ENCODE measurements at places on chromosomes 6 and 20.

- DNase-seq = peak; percentile 70
Observed at GRCh38 chr6:34027445-34027936, 118.4 kb downstream of the GRM4 start.

DNA sequence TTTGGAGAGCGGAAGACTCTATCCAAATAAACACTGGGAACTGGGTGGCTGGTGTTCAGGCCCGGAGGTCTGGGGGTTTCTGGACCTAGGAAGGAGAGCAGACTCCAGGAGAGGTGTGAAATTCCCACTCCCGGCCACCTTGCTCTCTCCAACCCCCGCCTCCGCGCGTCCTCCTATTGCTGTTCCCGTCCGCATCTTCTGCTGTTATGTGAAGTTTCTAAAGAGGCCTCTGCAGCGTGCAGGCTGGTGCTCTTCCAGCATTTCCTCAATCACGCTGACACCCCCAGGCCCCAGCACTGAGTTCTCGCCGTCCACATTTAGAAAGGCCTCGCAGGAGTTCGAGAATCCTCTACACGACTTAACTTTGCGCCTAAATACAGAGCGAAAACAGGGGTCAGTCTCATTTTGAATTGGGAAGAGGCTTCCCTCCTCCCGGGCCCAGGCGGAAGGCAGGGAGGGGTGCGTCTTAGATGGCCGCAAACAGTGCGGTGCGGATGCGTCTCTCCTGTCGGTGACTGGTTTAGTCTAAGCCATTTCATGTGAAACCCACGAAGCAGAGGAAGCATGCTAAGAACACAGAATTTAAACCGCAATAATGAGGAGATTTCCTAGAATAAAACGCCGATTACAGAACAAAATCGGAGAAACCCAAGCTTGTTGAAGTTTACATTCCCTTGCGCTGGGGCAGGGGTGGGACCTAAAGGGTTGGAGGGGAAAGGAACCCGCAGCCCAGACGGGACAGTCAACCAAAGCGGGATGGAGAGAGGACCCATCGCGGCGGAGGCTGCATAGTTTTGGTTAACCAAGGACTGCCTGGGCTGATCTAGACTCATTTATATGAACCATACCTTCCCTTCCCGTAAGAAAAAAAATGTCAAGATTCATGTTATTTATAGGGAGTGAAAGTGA is 4.0 kb upstream of the FOXF2 start:
- no peak for DNase-seq

DNA sequence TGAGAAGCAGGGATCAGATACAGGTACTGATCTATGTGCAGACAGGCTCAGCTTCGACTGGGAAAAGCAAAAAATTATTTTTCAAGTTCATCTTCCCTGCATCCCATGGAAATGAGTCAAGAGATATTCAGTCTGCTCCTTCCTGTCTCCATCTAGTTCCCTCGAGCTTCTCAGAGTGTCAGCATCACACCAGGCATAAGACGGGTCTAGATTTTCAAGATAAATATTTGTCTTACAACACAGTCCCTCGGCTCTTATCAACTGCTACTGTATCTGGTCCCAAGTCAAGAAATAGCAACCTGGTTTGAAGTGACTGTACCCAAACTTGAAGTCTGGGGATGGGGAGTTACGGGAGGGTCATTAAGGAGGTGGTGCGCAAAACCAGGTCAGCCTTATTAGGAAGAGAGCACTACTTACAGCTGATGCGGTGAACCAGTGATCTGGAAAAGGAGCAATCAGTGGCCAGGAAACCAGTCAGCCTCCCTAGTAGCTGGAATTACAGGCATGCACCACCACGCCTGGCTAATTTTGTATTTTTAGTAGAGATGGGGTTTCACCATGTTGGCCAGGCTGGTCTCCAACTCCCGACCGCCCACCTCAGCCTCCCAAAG is 29.7 kb downstream of the ZMYND8 start:
- peak; percentile 52 for DNase-seq

- DNase-seq = no peak
Observed at GRCh38 chr6:161503570-161503969, 229.7 kb upstream of the AGPAT4 start.

GRCh38 chr6:168001029-168001332 is 3.5 kb downstream of the KIF25 start:
- no peak for DNase-seq

GRCh38 chr6:169806701-169807100 is 55.3 kb downstream of the ERMARD start:
- no peak for DNase-seq

DNA sequence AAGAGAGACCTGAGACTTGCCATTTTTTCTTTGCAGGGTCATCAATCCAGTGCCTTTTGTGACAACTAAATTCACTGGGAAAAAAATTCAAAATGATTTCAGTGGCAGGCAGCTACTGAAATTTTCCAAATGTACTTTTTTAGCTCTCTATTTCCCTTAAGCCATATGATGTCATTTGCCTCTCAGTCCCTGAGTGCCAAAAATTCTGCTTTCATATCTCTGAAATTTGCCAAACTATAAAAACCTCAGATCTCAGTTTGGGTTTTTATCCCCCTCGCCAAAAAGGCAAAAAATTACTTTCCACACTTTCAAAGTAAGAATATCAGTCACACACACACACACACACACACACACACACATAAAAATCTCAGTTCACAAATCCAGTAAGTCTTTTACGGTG is 651.3 kb upstream of the ARID1B start:
- no peak for DNase-seq

- peak; percentile 32 for DNase-seq
Observed at GRCh38 chr20:15643713-15644112, 929.5 kb downstream of the KIF16B start.

GRCh38 chr20:57581202-57582028 is 20.5 kb downstream of the PCK1 start:
- no peak for DNase-seq

DNA sequence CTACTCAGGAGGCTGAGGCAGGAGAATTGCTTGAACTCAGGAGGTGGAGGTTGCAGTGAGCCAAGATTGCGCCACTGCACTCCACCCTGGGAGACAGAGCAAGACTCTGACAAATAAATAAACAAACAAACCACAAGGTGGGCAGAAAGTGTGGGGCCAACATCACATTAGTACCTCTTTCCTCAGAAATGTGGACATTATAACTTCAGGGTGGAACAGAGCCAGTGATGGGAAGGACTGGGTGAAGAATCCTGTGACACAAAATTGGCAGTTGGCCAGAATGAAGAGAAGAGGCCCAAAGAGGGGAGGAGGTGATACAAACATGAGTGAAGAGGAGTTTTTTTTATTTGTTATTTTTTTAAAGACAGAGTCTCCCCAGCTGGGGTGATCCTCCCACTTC is 50.6 kb downstream of the NUP153 start:
- DNase-seq = peak; percentile 15

- peak; percentile 37 for DNase-seq
Observed at GRCh38 chr6:27672113-27672799, 199.4 kb upstream of the ZNF184 start.

DNA sequence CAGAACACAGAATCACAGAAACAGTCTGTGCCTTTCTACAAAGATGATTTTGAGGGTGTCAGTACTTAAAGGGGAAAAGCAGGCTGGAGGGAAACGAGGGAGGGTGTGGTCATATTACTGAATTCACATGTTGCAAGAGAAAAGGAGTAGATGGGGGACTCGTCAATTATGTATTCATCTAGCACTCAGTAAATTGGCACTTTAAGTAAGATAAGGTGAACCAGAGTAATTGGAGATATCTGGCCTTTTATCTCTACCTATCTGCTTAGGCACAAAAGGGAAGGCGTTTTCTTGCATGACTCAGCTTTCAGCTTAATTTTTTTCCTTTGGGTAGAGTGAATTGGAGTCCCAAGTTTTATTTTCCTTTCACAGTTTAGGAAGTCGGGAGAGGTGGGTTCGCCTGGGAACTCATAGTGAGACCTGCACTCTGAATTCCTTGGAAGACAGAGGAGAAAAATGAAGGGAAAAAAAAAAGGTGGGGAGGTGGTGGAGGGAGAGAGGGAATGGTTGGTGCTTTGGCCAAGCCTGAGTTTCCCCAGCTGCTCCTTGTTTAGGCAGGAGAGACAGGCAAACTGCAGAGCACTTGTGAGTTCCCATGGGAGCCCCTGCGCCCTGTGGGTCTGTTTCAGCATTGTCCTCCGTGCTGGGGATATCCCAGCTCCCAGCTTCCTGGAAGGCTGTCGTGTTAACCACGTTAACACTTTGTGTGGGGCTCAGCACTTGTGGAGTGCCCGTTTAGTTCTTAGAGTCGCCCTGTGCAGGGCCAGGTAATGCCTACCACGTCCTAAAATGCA is 19.7 kb upstream of the GTSF1L start:
- no peak for DNase-seq

- peak; percentile 43 for DNase-seq
Observed at GRCh38 chr6:150652848-150653613, 53.3 kb downstream of the PLEKHG1 start.

DNA sequence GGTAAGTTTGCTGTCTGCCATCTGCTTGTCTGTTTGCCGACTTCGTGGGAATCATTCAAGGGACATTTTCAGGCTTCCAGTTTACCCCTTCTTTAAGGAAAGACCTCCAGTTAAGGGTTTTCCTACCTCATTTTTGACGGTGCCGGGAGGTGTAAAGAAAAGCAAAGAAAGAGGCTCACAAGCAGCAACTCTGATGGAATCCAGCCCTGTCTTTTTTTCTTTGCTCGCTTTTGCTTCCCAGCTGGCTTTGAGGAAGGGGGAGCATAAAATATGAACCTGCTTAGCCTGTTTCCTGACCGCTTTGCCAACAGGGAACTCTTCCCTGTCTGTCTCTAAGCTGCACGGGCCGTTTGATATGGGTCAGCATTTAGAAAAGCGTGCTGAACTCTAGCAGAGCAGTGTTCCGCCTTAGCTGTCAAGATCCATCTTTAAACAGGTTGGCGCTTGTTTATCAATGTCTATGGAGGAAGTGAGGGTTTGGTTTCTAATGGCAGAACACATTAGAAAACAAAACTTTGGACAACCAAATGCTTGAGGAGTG is 13.8 kb downstream of the SYTL3 start:
- no peak for DNase-seq

GRCh38 chr6:106614166-106614565 is 15.1 kb downstream of the RTN4IP1 start:
- no peak for DNase-seq

DNA sequence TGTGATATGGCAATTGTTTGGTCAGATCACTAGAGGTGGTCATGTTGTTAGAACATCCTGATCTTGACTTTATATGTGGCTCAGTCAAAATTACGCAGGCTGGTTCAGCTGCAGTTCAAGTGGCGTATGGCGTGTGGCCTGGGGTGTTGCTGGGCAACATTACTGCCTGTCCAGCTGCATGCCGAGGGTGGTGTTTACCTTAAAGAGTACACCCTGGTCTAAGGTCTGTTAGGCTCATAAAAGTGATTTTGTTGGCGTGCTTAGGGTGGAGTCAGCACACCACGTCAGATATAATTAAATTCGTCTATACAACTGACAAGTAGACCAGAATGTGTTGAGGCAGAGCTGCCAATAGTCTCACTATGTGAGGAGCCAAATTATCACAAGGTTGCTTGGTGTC is 55.6 kb upstream of the NEDD9 start:
- no peak for DNase-seq

- no peak for DNase-seq
Observed at GRCh38 chr20:61521687-61522420, 269.8 kb downstream of the CDH4 start.

- peak; percentile 71 for DNase-seq
Observed at GRCh38 chr6:139605350-139605749, 230.9 kb upstream of the CITED2 start.

GRCh38 chr6:132816660-132817059 is 2.3 kb downstream of the RPS12 start:
- peak; percentile 12 for DNase-seq

GRCh38 chr6:107398001-107398400 is 61.4 kb downstream of the PDSS2 start:
- no peak for DNase-seq

DNA sequence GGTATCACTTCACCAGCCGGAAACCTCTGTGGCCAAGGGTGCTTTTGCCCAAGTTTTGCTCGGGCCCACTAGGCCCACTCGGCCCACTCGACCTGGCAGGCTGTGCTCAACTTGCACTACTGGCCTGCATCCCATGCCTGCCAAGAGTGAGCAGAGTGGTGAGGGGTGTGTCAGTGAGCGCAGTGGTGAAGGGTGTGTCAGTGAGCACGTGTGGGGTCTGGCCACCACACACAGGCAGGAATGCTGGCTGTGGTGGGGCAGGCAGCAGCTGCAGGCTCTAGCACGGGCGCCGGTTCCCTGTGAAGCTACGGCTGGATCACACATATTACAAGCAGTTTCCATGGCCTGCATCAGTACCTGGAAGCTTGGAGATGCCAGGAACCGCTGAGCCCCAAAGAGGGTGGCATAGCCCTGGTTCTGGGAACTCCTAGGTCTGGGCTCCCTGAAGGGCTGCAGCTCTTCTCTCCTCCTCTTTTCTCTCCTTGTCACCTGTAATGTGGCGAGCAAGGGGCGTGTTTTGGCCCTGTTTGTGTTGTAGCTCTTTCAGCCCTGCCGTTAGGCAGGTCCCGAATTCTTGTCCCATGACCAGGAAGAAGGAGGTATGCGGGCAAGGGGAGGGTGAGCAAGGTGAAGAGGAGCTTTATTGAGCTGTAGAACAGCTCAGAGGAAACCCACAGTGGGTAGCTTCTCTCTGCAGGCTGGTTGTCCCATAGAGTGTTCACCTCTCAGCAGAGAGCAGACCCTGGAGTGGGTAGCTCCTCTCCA is 51.0 kb upstream of the CLDN20 start:
- no peak for DNase-seq

GRCh38 chr6:54980511-54981275 is 134.1 kb downstream of the FAM83B start:
- DNase-seq = peak; percentile 53

DNA sequence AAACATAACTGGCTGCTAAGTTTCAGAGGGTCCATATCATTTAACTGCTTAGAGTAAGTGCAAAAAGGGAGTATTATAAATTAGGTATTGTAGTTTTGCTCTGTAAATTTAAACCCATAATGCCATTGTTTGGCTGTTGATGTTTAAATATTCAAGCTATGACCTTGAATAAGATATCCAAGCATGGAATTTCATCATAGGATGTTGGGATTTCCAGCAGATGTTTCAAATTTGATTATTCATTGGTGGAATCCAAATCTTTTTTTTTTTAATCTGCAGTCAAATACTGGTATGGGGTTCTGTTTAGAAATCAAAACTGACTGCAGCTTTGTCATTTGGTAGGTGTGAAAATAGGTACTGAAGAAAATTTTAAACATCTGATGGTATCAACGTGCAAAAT is 161.0 kb downstream of the KHDC1L start:
- DNase-seq = peak; percentile 42

DNA sequence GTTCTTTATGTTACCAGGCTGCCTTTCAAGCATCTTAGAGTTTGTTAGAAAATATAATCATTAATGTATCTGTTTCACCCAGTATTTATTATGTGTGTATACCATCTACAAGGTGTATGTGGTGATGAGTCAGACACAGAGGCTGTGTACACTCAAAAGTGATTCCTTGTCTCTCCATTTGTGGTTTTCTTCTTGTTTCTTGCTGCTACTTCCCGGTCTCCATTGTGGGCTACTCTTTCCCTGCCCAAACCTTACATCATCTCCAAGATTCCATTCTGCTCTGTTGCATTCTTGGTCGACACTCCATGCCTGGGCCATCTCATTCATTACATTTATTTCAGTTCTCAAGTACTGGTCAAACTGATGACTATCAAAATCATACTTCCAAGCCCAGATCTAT is 182.2 kb upstream of the STXBP5 start:
- DNase-seq = peak; percentile 11
